ENCODE measurements at places on chromosomes 7 and 10.

GRCh38 chr10:16852624-16853023, 35.4 kb upstream of the RSU1 start:
- no peak for DNase-seq

DNA sequence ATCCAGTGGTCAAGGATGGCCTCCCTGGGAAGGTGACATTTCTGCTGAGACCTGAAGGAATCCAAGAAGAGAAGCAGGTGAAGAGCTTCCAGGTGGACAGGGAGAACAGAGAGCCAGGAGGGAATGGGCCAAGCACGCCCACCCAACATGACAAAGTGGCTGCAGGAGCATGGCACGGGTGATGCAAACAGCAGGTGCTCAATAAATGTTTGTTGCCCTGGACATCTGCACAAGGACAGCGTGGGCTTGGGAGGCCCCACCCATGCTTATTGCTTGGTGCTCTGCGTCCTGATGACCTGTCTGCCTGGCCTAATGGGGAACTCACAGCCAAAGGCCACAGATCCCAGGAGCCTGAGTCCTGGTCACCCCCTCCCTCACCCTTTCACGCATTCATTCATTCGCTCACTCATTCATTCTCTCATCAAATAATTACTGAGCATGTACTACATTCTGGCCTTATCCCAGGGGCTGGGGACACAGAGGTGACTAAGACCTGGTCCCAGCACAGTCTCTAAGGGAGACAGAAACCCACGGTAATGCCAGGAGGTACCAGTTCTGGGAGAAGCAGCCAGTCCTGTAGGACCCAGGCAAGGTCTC, 13.1 kb downstream of the RHBDD2 start:
- DNase-seq, result no peak

- no peak for DNase-seq
These were observed 10.8 kb downstream of the GIMAP6 start for GRCh38 chr7:150621376-150621775.

- no peak for DNase-seq
These were observed 85.2 kb downstream of the VTI1A start for GRCh38 chr10:112532189-112532588.

GRCh38 chr7:147670759-147671158, 919.8 kb upstream of the C7orf33 start:
- no peak for DNase-seq

GRCh38 chr7:72674394-72674793, 153.6 kb downstream of the TYW1B start:
- no peak for DNase-seq

Data from naive thymus-derived CD8-positive, alpha-beta T cell (primary cell).